ENCODE measurements at places on chromosomes 7 and 10.

GRCh38 chr10:32149252-32149955, 93.2 kb upstream of the KIF5B start:
- DNase-seq, result no peak

DNA sequence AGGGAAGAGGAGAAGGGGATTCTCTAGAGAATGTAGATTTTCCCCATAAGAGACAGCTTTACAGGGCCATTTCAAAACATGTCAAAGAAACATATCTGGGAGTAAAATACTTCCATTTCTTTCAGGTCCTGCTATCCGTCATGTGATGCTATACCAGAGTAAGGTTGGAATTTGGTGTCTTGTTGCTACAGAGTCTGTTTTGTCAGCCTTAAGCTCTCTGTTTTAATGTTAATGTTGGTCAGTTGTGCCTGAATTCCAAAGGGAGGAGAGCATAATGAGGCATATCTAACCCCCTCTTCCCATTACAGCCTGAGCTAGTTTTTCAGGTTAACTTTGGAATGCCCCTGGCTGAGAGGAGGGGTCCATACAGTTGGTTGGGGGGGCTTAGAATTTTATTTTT, 94.7 kb upstream of the CCDC71L start:
- DNase-seq, result no peak

GRCh38 chr7:7446616-7447015, 89.1 kb downstream of the COL28A1 start:
- DNase-seq, result no peak

GRCh38 chr7:76507723-76508406, 2.5 kb upstream of the UPK3B start:
- DNase-seq, result no peak

DNA sequence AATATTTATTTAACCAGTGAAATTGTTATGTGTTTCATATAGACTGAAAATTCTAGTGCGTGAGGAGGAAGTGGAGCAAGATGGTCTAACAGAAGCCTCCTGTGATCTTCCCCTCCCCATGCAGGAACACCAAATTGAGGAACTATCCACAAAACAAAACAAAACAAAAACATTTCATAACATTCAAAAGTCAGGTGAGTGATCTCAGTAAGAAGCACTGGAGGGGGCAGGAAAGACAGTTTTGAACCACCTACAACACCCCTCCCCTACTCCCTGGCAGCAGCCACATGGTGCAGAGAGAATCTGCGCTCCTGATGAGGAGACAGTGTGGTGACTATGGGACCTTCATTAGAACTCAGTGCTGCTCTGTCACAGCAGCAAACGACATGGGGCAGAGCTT, 221.9 kb upstream of the SEMA3C start:
- no peak for DNase-seq

DNA sequence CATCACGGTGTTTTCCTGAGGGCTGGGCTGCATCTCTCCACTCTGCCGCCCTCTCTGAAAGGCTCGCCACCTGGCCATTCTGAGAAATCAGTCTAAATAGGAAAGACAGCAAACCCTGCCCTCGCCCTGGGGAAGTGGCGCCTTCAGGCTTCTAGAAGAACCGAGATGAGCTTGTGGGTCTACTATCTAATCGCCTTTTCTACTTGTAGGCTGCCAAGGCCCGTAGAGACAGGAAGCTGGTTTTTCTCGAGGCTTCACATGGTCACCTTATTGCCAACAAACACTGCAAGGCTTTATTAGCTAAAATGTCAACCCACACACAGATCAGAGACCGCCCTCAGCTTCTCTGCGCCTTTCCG, 21.4 kb downstream of the LAT2 start:
- DNase-seq, result peak; percentile 69

DNA sequence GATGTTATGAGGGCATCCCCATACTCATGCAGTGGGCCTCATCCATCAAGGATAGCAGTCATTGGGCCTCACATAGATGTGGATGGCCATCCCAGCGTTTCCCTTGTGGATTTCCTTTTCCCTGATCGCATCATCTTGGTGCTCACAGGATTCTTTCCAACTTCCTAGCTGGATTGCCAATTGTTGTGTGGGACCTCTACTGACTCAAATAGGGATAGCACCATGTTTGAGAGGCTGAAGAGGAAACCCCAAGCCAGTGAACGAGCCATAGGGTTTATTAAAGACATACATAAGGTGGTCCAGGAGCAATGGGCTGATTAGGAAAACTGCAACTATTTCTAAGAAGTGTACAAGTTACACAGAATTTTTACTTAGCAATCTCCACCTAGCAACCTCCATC, 21.8 kb downstream of the ASZ1 start:
- no peak for DNase-seq

Measured in posterior cingulate gyrus (tissue), 11 donors.